Hepatocyte (in vitro differentiated cells): ENCODE measurements at places on chromosomes 12 and 14. TPM values are rescaled to one million over a fixed set of nuclear protein-coding genes. Genes with fewer than 3 reads are reported as not detected.

Gene LPAR5
- total RNA-seq = 0.60 and 1.0 TPM in 2 replicates

GRCh38 chr12:64451687-64452558, at the start of gene TBK1:
TBK1 (plus strand) TSS chr12:64452120; CDS start chr12:64455871, 3,751 bp downstream.
- DNase-seq = peak; percentile 93

DNA sequence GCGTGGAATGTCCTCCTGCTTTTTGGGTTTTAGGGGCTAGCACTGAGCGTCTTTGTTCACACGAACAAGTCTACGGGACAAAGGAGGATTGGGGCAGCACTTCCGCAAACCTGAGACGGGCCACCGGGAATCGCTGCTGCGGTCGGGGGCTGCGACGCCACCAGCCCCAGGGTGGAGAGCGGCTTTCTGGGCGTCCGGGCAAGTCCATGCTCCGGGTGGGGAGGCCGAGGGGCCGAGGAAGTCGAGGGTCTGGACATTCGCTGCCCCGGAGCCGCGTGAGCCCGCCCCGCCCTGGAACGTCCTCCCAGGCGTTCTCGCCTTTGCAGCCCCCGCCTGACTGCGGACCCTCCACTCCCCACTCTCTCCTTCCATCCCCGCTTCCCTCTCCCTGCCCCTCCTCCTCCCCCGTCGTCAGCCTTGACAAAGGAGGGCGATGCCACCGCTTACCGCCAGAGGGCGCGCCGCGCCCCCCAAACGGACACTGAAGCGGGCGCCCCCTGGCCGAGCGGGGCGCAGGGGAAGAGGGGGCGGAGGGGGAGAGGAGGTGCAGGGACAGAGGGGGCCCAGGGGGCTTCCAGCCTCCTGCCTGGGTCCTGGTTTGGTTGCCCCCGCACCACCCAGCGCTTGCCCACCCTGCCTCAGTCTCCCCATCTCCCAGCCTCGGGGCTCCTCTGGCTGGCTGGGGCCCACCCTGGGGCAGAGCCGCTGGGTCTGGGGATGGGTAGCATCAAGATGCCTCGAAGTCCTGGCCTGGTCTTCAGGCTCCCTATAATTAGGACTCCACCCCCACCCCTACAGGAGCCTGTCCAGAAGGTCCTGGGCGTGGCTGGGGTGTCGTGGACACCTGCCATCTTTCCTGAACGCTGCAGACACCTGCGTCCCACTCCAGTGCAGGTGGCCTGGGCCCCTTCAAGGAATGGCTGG, 39.1 kb upstream of the INF2 start:
- DNase-seq = peak; percentile 86

Gene HOXC4
- total RNA-seq = 1.5 and 2.1 TPM in 2 replicates

Gene ASB2
- 0.53 and 1.8 TPM in 2 replicates for total RNA-seq

DNA sequence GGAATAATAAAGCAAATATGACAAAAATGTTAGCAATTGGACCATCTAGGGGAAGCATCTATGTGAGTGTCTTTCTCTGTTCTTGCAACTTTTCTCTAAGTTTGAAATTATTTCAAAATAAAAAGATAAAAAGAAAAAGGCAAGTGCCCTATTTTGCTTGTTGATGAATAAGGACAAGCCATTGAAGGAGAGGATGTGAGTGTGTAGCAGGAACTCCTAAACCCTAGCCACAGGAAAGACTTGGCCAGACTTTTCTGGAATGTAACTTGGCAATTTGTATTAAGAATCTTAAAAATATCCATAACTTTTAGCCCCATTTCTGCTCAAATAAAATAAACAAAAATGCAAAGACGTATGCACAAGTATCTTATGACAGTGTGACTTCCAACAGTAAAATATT, 279.4 kb downstream of the CACNA1C start:
- DNase-seq = no peak

Gene SYNDIG1L
- not detected in 2 replicates for total RNA-seq

Gene GALNT8
- 1.8 and 2.5 TPM in 2 replicates for total RNA-seq

Gene OAS2
- total RNA-seq = 0.44 and 0.50 TPM in 2 replicates

GRCh38 chr12:66627988-66628317, 50.9 kb downstream of the GRIP1 start:
- DNase-seq = no peak

DNA sequence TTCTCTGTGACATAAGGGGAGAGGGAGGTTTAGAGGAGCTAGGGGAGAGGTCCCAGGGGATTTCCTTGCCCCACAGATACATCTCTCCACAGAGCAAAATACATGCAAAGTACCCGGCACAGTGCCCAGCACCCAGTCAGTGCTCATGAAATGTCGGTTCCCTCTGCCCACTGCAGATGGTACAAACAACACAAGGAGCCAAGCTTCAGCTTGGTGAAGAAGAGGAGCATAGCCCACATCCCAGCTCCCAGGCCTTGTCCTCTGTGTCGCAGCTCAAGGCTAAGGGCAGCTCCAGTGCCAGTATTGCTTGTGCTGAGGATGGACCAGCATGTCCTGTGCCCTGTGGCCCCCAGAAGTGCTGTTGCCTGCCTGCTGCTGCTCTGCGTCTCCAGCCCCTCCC, 35.0 kb upstream of the FKBP4 start:
- no peak for DNase-seq

DNA sequence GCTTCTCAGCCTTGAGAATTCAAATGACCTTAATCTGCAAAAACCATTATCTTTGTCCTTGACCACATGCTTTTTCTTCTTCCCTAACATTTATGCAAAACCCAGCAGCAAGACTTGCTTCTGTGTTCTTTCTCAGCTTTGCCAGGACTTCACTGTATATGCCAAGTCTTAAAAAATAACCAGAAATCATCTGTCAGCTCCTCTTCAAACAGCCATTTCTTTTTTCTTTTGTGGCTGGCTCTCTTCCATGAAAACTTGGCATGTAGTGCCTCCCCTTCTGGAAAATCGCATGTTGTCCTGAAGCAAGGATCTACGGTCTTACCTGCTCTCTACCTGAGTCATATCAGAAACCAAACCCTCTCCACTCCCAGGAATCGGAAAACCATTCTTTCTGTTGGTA, 364.9 kb downstream of the RPS29 start:
- no peak for DNase-seq
